ENCODE measurements at places on chromosomes 13 and 19.
A peak's percentile ranks its signal among the peaks of the same experiment; 100 is the strongest.

- DNase-seq, result no peak
- H3K4me3 ChIP-seq, result no peak overlapping the region
- H3K27ac ChIP-seq, result no peak overlapping the region
- no peaks in the 10 kb centered on the region for H3K36me3 ChIP-seq
- H3K27me3 ChIP-seq, result no peaks in the 10 kb centered on the region
- no peaks in the 10 kb centered on the region for H3K4me1 ChIP-seq
Observed at GRCh38 chr13:106178816-106179215, 356.6 kb downstream of the EFNB2 start.

DNA sequence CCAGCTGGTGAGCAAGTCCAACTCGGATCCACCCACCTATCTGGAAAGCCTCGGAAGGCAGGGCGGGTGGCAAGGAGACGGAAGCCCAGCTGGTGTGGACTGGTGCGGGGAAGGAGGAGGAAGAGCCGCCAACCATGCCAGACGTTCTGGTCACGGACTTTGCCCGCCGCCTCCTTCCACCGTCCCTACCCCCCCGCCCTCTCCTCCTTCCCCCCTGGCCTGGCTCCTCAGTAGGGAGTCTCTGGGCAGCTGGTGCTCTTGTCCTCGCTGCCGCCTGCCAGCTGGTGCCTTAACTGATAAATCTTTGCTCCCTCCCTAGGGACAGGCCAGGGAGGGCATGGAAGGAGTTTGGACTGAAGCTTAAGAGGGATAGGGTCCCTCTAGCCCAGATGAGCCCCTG lies 4.8 kb downstream of the SYNGR4 start:
- peaks cover 2% of the 10 kb centered on the region for H3K27me3 ChIP-seq
- no peak overlapping the region for H3K4me3 ChIP-seq
- peaks cover 2% of the 10 kb centered on the region for H3K36me3 ChIP-seq
- DNase-seq, result no peak
- peaks cover 10% of the 10 kb centered on the region for H3K4me1 ChIP-seq

DNA sequence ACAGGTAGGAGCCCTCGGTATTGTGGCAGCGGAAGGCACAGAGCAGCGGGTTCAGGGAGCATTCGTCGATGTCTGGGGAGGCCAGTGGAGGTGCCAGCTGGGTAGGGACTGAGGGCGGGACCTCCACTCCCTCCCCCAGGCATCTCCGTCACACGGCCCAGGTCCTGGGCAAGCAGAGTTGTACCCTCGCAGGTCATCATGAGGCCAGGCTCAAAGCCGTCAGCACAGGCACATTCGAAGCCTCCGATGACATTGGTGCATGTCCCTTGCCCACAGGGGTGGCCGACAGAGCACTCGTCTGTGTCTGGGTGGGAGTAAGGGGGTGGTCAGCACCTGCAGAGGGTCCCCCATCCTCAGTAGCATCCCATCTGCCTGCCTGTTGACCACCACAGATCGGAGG lies 35.3 kb downstream of the CCL25 start:
- H3K27ac ChIP-seq, result no peak overlapping the region
- no peak for DNase-seq
- H3K4me1 ChIP-seq, result no peaks in the 10 kb centered on the region
- H3K27me3 ChIP-seq, result peaks cover 7% of the 10 kb centered on the region

GRCh38 chr13:27250833-27251165 lies 559 bp upstream of the RPL21 start:
- H3K27me3 ChIP-seq, result no peaks in the 10 kb centered on the region
- H3K4me1 ChIP-seq, result peaks cover 46% of the 10 kb centered on the region
- peaks cover 53% of the 10 kb centered on the region for H3K36me3 ChIP-seq
- peak overlapping the region; percentile 98 for H3K27ac ChIP-seq
- DNase-seq, result no peak

DNA sequence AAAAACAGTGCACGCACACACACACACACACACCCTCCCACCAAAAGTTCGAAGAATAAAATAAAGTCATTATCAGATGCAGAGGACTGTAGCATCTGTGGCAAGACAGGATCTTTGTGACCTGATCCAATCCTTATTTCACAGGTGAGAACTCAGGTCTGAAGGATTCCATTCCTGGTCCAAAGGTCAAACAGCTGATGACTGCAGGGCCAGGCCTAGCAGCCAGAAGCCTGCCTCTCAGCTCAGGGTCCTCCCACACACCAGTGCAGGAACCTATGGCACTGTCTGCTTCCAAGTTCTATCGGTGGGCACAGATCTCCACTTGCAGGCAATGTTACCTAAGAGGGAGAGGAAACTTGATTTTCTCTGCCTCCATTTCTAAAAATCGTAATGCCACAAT lies 57.5 kb downstream of the SERP2 start:
- no peak overlapping the region for H3K4me3 ChIP-seq
- H3K36me3 ChIP-seq, result peaks cover 2% of the 10 kb centered on the region
- no peak overlapping the region for H3K27ac ChIP-seq
- H3K27me3 ChIP-seq, result peaks cover 5% of the 10 kb centered on the region

DNA sequence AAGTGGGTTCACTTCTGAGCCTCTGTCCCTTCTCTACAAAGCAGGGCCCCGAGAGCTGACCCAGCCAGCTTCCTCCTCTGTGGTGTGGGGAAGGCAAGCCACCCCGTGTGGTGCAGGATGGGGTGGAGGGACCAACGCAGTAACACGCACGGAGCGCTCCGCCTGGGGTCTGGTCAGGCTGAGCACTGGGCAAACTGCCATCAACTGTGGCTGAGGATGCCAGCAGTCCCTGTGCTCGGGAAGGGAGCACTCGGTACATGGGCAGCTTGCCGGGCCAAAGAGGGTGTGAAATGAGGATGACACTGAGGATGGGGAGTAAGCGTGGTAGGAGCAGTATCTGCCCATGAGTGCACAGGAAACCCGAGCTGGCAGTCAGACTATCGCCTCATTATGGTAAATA lies 7.6 kb upstream of the GMIP start:
- H3K27ac ChIP-seq, result no peak overlapping the region
- no peaks in the 10 kb centered on the region for H3K27me3 ChIP-seq
- DNase-seq, result no peak

- no peaks in the 10 kb centered on the region for H3K4me1 ChIP-seq
- no peaks in the 10 kb centered on the region for H3K36me3 ChIP-seq
- no peak overlapping the region for H3K27ac ChIP-seq
- H3K4me3 ChIP-seq, result no peak overlapping the region
- peaks cover 2% of the 10 kb centered on the region for H3K27me3 ChIP-seq
Observed at GRCh38 chr13:108115738-108116137, 99.6 kb downstream of the LIG4 start.

DNA sequence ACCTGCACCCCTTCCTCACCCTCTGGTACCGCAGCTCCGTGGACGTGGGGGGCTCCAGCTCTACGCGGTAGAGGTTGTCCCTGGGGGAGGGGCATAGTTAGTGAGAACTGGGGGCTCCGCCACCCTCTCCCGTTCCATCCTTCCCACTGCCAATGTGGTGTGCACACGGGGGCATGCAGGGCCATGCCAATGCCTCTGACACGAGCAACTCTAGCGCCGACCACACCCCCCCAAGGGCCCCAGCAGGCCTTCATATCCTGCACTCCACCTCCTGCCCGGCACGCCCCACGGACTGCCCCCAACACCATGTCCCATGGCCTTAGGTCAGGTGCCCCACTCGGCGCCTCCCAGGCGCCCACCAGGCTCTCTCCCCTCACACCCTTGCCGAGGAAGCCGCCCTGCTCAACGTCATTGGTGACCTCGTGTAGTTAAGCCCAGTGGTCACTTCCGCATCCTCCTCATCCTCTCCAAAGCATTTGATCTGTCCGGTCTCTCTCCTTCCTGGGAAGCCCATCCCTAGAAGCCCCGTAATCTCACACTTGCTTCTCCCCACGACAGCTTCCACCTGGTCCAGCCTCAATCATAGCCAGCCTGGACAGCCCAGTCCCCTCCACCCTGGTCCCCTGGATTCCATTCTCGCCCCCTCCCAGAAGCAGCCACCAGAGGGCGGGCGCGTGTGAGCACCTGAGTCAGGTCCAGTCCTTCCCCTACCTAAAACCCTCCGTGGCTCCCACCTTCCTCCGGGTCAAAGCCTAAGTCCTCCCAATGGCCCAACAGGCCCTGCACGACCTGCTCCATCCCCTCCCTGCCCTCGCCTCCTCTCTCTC lies 2.1 kb downstream of the SEMA6B start:
- no peaks in the 10 kb centered on the region for H3K27me3 ChIP-seq
- peak; percentile 49 for DNase-seq
- H3K27ac ChIP-seq, result no peak overlapping the region
- H3K4me1 ChIP-seq, result no peaks in the 10 kb centered on the region
- no peak overlapping the region for H3K4me3 ChIP-seq
- no peaks in the 10 kb centered on the region for H3K36me3 ChIP-seq

DNA sequence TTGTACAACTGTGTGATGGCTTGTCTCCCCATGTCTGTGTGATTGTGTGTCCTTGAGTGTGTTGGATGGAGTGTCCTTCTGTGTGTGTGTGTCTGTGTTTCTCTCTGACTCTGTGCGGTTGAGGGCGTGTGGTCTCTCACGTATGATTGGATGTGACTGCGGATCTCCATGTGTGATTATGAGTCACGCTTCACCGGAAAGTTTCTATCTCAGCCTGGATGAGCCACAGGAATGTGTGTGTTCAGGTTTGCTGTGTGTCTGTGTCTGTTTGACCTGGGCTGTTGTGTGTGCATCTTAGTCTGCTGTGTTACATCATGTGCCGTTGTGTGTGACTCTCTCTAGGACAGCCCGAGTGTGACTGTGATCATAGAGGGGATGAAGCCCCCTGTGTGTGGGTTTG lies 15.5 kb upstream of the ZNF835 start:
- H3K27ac ChIP-seq, result no peak overlapping the region
- H3K4me3 ChIP-seq, result no peak overlapping the region
- H3K36me3 ChIP-seq, result peaks cover 16% of the 10 kb centered on the region
- no peaks in the 10 kb centered on the region for H3K4me1 ChIP-seq
- DNase-seq, result no peak

- no peaks in the 10 kb centered on the region for H3K27me3 ChIP-seq
- DNase-seq, result no peak
- peaks cover 15% of the 10 kb centered on the region for H3K36me3 ChIP-seq
- peaks cover 25% of the 10 kb centered on the region for H3K4me1 ChIP-seq
- H3K27ac ChIP-seq, result peak overlapping the region; percentile 95
Observed at GRCh38 chr13:75327135-75327510, 154.8 kb downstream of the TBC1D4 start.

DNA sequence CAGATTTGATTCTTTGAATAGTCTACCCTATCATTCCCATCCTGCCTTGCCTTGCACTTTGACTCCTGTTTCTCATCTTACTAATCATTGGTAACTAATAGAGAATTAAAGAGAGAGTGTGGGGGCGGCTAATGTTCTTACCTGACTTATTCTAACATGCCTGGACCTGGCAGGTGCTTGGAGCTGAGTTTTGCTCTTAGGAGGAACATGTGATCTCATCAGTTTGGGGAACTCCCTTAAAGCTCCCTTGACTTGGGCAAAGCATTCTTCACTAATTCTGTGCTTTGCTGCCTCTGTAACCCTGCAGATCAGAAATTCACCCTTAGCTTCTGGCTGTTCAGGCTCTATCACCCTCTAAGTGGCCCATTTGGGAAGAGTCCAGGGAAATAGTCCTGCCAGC lies 861.1 kb downstream of the GPC5 start:
- H3K36me3 ChIP-seq, result no peaks in the 10 kb centered on the region
- no peaks in the 10 kb centered on the region for H3K4me1 ChIP-seq
- no peak overlapping the region for H3K27ac ChIP-seq
- no peaks in the 10 kb centered on the region for H3K27me3 ChIP-seq

DNA sequence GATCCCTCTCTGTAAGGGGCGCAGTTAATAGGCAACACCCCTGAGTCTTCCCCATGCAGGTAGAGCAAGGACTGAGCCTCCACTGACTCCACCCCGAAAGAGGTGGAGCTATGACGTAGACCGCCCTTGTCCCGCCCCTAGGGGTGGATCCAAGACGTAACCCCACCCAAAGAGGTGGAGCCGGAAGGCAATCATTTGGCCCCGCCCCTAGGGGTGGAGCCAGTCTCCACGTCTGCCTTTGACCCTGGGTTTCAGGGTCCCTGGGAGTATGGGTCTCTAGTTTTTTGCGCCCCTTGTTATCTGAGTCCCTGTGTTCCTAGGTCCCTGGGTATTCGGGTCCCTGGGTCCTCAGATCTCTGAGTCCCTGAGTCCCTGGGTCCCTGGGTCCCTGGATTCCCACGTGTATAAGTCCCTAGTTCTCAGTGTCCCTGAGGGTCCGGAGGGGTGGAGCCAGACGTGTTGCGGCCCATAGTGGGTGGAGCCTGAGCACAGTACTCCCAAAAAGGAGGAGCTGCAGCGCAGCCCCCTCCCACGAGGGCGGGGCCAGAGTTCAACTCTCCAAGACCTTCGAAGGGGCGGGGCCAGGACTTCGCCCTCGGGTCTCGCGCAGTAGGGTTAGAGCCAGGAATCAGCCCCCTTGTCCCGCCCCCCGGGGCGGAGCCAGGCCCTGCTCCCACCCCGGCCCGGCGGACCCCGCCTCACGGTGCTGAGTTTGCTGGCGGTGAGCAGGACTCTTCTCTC lies 5.3 kb downstream of the DENND1C start:
- peak; percentile 72 for DNase-seq
- no peak overlapping the region for H3K4me3 ChIP-seq
- no peak overlapping the region for H3K27ac ChIP-seq
- H3K4me1 ChIP-seq, result peaks cover 10% of the 10 kb centered on the region
- H3K36me3 ChIP-seq, result peaks cover 14% of the 10 kb centered on the region

DNA sequence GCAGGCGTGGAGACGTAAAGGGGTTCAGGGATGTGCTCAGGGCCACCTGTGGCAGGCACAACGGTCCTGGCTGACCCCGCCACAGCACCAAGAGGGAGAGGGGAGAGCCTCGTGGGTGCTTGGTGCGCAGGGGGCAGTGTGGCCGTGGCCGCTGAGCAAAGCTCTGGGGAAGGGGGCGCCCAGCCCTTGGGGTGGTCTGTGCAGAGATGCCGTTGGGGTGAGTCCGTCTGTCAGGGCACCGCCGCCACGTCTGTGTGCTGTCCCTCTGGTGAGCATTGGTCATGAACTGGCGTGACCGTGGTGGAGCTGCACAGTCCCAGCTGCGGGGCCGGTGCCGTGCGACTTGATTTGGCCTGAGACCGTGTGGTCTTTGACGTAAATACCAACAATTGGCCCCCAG lies 15.3 kb downstream of the GNA11 start:
- H3K36me3 ChIP-seq, result no peaks in the 10 kb centered on the region
- no peak for DNase-seq
- H3K27ac ChIP-seq, result no peak overlapping the region
- H3K4me3 ChIP-seq, result no peak overlapping the region
- peaks cover 3% of the 10 kb centered on the region for H3K4me1 ChIP-seq

Measured in activated naive CD8-positive, alpha-beta T cell treated with anti-CD3 and anti-CD28 coated beads, Interleukin-2, amount 50 U/mL, for 24 hours (primary cell).